Coronary artery (tissue), 2 donors: ENCODE measurements at places on chromosomes 16 and 17.
A peak's percentile ranks its signal among the peaks of the same experiment; 100 is the strongest.

DNA sequence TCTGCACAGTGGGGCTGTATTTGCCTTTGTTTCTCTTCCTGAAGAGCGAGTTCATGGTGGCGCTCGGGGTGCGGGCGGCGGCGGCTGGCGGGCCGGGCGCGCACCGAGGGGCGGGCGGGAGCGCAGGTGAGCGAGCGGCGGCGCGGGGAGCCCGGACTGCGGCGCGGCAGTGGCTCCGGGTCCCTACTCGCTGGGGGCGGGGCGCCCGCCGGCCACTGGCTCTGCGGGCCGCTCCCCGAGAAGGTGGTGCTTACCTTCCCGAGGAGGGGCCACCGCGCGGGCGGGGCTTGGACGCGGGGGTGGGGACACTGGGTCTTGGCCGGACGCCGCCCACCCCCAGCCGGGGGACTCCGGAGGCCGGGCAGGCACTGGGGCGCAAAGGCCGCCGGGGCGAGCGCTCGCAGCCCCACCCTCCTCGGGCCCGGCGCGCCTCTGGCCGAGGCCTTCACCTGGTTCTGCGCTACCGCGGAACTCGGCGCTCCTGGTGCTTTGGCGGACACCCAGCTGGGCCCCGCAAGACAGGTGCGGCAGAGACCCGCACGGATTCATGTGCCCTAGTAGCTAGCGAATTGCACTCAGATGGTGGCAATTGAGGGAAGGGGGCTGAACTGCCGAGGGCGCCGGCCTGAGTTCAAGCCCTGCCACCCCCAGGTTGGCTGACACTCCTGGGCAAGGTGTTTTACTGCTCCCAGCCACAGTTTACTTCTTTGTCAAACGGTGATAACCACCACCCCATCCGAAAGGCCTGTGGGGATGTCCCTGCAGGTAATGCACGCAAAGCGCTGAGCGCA lies at the start of gene PPL:
Gene PPL (minus strand): TSS at position 158 of the 791 bp plus-strand sequence. CDS start 103 bp downstream, at position 55.
- no peak for DNase-seq

GRCh38 chr17:69711541-69711940 lies 297.0 kb downstream of the MAP2K6 start:
- no peak for DNase-seq

DNA sequence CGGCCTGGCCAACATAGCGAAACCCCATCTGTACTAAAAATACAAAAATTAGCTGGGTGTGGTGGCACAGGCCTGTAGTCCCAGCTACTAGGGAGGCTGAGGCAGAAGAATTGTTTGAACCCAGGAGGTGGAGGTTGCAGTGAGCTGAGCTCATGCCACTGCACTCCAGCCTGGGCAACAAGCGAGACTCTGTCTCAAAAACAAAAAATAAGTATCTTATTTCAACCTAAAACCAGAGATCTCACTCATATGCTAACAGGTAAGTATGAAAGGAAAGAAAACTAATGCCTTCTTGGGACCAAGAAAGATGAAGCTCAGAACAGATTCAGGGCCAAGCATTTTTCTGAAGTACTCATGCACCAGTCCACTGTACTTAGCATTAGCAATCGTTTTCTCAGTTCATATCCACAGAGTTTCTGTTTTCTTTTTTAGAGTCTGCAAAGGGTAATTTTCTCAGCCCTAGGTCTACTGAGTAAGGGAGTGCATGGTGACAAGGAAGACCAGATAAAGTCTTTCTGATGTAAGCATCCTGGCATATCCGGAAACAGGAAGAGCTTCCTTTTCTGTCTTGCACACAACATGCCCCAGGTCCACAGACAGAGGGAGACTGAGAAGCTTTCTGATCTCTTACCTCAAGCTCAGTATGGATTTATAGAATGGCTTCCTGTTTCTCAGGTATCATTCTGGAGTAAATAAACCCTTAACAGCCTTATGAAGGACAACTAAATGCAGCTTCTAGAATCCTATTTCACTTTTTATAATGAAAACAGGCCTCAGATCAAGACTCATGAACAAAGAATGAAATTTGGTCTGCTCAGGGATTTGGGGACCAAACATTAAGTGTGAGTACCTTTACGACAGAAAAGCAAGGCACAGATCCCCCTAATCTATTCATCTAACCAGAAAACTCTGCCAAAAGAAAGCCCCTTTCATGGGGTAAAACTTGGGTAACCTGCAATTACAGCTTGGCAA lies 38.7 kb upstream of the FOXJ1 start:
- DNase-seq = no peak

DNA sequence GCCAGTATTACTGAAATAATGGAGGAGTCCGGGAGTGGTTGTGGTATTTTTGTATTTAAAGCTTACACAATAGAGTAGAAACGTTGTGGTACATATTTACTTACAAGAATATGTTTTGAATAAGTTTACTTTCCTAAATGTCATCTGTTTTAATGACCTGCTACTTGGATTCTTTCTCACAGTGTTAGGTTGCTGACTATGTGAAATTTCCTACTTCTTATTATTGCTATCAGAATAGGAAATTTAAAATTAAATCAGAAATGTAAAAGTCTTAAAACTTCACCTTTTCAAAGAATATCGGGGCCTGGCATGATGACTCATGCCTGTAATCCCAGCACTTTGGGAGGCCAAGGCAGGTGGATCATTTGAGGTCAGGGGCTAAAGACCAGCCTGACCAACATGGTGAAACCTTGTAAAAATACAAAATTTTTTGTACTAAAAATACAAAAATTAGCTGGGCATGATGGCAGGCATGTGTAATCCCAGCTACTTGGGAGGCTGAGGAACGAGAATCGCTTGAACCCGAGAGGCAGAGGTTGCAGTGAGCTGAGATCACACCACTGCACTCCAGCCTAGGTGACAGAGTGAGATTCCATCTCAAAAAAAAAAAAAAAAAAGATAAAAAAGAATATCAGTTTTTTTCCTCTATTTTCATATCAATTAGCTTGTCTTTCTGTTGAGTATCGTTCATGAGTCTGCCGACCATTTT lies 77.8 kb downstream of the VMP1 start:
- DNase-seq = no peak

DNA sequence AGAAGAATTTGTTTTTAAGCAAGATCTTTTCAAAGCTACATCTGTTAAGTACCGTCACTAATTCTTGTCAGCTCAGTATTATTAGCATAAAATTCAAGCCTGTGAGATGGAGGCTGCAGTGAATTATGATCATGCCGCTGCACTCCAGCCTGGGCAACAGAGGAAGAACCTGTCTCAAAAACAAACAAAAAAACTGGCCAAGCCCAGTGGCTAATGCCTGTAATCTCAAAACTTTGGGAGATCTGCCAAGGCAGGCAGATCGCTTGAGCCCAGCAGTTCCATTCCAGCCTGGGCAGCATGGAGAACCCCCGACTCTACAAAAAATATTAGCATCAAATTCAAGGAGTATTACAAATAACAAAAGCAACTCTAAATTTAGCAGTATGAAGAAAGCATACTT lies 88.0 kb downstream of the STXBP4 start:
- DNase-seq = no peak

- DNase-seq = no peak
Measured at GRCh38 chr16:5479926-5480325, 382.3 kb upstream of the EEF2KMT start.

DNA sequence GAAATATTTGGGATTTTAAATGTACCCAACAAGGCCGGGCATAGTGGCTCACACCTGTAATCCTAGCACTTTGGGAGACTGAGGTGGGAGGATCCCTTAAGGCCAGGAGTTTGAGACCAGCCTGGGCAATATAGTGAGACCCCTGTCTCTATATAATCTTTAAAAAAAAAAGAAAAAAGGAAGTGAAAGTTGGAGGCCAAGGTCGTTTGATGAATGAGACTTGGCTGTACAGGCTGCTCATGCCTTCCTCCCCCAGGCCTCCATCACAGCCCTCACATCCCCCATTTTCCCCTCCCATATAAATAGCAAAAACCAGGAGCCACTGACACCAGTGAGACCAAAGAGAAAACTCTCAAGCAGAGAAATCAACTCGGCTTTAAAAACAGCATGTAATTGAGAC lies 3.3 kb upstream of the CA7 start:
- DNase-seq = no peak

DNA sequence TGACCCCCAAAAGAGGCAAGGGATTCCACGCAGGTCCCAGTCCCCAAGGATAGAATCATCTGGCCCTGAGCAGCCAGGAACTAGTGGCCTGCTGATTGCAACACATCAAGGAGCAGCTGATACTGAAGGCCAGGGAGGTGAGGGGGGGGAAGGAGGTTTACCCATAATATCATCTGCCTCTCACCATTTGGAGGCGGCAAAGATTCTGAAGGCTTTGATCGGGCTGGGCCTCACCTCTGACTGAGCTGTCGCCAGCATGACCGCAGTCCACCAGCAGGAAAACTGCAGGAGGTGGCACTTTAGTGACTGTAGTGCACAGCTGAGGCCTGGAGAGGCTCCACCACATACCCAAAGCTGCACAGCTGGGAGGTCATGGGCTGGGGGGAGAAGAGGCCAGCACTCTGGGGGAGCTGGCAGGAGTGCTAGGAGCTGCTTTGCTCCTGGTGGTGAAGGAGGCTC lies 20.5 kb upstream of the ITGA3 start:
- DNase-seq = no peak

- no peak for DNase-seq
Measured at GRCh38 chr17:320809-321385, 31.7 kb downstream of the RPH3AL start.

DNA sequence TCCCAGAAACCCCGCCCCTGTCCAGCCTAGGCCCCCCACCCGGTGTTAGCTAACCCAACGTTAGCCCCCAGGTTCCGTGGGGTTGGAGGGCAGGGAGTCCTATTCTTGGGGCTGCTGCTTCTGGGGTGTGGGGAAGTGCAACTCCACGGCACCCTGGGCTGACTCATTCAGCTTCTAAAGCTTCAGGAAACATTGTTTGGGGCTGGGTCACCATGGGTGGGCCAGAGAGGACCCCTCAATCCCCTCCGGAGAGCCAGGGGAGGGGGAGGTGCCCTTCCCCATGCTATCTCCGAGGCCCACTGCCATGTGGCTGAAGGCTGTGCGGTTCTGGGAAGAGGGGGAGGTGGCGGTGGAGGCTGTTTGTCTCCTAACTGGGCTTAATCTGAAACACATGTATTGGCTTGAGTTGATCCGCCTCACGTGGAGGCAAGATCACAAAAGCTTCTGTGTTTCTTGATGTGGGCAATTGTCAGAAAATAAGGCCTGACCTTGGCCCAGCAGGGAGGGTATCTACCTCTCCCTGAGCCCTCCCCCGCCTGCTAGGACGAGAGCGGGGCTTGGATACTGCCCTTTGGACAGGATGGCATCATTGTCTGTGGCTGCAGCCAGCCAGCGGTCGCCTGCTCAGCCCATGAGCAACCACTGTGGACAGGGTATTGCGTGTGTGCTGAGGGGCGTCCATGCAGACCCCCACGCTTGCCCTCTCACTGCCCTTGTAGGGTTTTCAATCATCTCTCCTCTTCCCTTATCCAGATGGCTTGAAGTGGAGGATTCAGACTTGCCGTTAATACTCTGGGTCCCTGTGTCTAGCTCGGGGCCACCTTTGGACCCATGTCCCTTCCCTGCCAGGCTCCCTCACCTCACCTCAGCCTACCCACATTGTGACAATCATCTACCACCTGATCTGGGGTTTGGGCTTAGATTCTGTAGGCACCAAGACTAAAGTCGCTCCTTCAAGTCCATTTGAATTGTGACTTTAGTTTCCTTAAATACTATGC lies 1.3 kb downstream of the SERPINF1 start:
- DNase-seq = peak; percentile 77

- DNase-seq = no peak
Measured at GRCh38 chr16:51696376-51696775, 545.3 kb upstream of the SALL1 start.

- no peak for DNase-seq
Measured at GRCh38 chr17:56595831-56596690, 2.6 kb downstream of the NOG start.
